ENCODE measurements at places on chromosomes 6 and 20. TPM values are rescaled to one million over a fixed set of nuclear protein-coding genes. Genes with fewer than 3 reads are reported as not detected.

MRPS18A gene
- 20.9 TPM for total RNA-seq

KCNK17 gene
- total RNA-seq, result 0.72 TPM

ACTR5 gene
- 15.2 TPM for total RNA-seq

TPBG gene
- not detected for total RNA-seq

PPP1R18 gene
- total RNA-seq, result 146 TPM

ZNF391 gene
- total RNA-seq, result 0.53 TPM

SPTLC3 gene
- total RNA-seq, result 0.73 TPM

GHRH gene
- total RNA-seq, result not detected

MEI4 gene
- total RNA-seq, result 0.05 TPM

WDR46 gene
- 34.7 TPM for total RNA-seq

ROS1 gene
- not detected for total RNA-seq

CDH4 gene
- 0.12 TPM for total RNA-seq

IPCEF1 gene
- total RNA-seq, result 114 TPM

REM1 gene
- total RNA-seq, result not detected

NRSN1 gene
- not detected for total RNA-seq

MUC22 gene
- total RNA-seq, result not detected

TRIM31 gene
- not detected for total RNA-seq

LHFPL5 gene
- total RNA-seq, result not detected

GABRR2 gene
- 1.5 TPM for total RNA-seq

GRIK2 gene
- not detected for total RNA-seq

NAPB gene
- total RNA-seq, result 16.2 TPM

SPATA25 gene
- 1.0 TPM for total RNA-seq

RSPH4A gene
- 1.3 TPM for total RNA-seq

IP6K3 gene
- total RNA-seq, result not detected

HCRTR2 gene
- total RNA-seq, result not detected

LAMA2 gene
- total RNA-seq, result not detected

PSMB9 gene
- 87.0 TPM for total RNA-seq

UFL1 gene
- 15.3 TPM for total RNA-seq

TTPAL gene
- 20.6 TPM for total RNA-seq

VSTM2L gene
- total RNA-seq, result not detected

KIF6 gene
- total RNA-seq, result not detected

MUC21 gene
- not detected for total RNA-seq

PCIF1 gene
- 79.6 TPM for total RNA-seq

DAAM2 gene
- not detected for total RNA-seq

DEFB124 gene
- total RNA-seq, result not detected

GABRR1 gene
- not detected for total RNA-seq

TREM2 gene
- total RNA-seq, result not detected

CDSN gene
- not detected for total RNA-seq

DEFB118 gene
- not detected for total RNA-seq

ADAM33 gene
- total RNA-seq, result not detected

GMNN gene
- 5.8 TPM for total RNA-seq

SIRPG gene
- total RNA-seq, result 50.2 TPM

ZBP1 gene
- 24.7 TPM for total RNA-seq

RBM24 gene
- not detected for total RNA-seq

SPEF1 gene
- total RNA-seq, result not detected

CDH26 gene
- 3.2 TPM for total RNA-seq

DNAJC5 gene
- total RNA-seq, result 55.0 TPM

SNRPB gene
- 313 TPM for total RNA-seq

SPDEF gene
- not detected for total RNA-seq

All from naive thymus-derived CD4-positive, alpha-beta T cell (primary cell).